ENCODE measurements at places on chromosomes 6 and 20.

DNA sequence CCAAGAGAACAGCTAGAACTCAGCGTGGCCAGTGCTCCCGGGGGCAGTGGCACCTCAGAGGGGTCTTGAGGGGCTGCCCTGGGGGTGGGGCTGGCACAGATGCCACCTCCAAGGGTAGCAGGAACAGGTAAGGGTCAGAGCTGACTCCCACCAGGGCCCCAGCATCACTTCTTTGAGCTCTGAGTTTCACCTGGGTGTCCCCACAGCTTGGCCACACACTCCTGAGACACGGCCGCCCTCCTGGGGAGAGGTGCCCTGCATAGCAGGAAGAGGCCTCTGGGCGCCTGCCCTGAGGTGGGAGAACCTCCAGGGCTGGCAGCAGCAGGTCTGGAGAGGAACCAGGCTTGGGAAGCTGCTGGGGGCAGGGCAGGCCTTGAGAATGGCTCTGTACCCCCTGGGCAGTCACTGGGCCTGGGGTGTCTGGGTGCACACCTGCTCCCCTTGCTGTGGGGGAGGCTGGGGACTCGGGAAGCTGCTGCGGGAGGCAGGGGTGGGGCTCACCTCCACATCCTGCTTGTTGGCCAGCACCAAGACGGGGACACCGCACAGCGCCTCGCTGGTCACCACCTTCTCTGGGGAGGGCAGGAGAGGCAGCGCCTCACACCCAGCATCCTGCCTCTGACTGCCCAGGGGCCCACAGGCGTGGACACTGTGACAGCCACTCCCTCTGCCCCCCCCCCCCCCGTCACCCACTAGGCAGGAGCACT is 5.0 kb downstream of the TNFRSF6B start:
- DNase-seq, result no peak

- DNase-seq, result no peak
Observed at GRCh38 chr20:24566656-24567055, 97.2 kb downstream of the SYNDIG1 start.

DNA sequence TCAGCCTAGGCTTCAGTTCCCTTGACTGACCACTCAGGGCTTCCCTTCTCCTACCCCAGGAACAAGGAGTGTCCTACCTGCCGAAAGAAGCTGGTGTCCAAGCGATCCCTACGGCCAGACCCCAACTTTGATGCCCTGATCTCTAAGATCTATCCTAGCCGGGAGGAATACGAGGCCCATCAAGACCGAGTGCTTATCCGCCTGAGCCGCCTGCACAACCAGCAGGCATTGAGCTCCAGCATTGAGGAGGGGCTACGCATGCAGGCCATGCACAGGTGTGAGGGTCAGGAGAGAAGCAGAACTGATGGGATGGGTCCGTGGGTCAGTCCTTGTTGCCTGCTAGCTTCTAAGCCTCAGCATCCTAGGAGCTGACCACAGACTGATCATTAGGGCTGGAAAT is 1.6 kb downstream of the RING1 start:
- no peak for DNase-seq

- no peak for DNase-seq
Observed at GRCh38 chr6:30103872-30104179, 9.1 kb downstream of the TRIM31 start.

DNA sequence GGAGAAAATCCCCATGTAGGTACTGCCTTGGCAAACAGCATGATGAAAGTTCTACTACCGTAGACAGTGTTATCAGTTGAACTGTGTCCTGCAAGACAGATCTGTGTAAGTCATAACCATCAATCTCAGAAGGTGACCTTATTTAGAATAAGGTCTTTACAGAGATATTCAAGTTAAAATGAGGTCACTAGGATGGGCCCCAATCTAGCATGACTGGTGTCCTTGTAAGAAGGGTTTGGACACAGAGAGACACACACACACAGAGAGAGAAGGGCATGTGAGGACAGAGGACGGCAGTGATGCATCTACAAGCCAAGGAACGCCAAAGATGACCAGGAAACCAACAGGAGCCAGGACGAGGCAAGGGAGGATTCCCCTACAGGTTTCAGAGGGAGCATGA is 8.8 kb downstream of the TXNDC5 start:
- no peak for DNase-seq
